ENCODE measurements at places on chromosomes 13 and 19.

DNA sequence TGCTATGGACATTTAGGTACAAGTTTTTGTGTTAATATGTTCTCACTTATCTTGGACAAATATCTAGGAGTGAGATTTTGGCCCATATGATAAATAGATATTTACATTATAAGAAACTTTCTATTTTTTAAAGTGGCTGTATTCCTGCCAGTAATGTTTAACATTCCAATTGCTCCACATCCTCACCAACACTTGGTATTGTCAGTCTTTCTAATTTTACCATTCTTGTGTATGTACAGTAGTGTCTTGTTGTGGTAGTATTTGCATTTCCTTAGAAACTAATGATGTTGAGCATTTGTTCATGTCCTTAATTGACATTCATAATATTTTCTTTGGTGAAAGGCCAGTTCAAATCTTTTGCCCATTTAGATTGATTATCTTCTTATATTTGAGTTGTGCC is 171.4 kb upstream of the TSHZ3 start:
- no peak for DNase-seq

DNA sequence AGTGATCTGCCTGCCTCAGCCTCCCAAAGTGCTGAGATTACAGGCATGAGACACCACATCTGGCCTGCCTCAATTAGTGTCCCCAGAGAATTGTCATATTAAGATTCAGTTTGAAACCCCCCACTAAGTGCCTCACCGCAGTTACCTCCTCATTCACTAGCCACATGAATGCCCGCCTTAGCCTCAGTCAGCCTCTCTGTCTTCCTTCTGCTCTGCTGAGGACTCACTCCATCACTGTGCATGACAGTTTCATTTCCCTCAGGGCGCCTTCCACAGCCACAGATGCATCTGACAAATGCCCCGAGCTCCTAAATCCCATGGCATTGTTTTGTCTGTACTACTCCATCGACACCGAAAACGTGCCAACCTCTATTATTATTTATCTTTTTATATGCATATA is 23.3 kb downstream of the MIPEP start:
- DNase-seq = no peak

GRCh38 chr19:34319230-34319585 is 45.8 kb upstream of the GPI start:
- DNase-seq = no peak

GRCh38 chr13:43545317-43545874 is 241.4 kb downstream of the ENOX1 start:
- no peak for DNase-seq

DNA sequence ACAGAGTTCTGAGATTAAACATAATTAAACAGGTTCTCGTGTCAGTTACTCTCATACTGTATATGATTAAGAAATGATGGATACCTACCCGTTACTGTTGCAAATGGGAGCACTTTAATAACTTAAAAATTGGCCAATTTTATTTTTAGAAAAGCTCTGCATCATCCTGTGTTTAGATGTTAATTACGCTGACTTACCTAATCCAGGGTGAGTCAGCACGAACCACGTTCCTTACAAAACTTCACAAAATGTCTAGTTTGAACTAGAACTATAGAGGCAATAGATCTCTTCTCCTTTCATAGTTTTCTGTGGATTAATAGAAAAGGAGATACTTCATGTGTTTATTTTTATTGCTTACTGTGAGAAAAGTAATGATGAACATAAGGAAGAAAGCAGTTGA is 363.9 kb downstream of the MYO16 start:
- no peak for DNase-seq

GRCh38 chr19:55346725-55347441 is 7.2 kb downstream of the KMT5C start:
- no peak for DNase-seq

- no peak for DNase-seq
Measured at GRCh38 chr19:9531933-9532332, 6.5 kb downstream of the ZNF426 start.

DNA sequence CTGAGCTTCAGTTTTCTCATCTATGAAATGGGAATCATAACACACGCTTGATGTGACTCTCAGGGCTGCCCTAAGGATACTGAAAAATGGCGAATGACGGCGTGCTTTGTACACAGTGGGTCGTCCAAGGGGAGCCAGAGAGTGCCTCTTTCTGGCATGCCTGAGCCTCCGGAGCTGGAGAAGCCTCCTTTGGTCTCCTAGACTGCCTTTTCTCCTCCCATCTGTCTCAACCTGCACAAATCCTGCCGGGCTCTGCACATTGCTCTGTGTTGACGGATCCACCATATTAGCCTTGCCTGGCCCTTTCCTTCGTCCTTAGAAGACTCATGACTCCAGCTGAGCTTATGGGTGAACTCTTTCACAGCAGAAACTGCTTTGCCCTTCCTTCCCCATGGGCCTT is 220.9 kb downstream of the TSHZ3 start:
- no peak for DNase-seq

- no peak for DNase-seq
Measured at GRCh38 chr13:100130930-100131511, 42.1 kb downstream of the PCCA start.

GRCh38 chr19:33241530-33242101 is 16.0 kb upstream of the SLC7A10 start:
- no peak for DNase-seq

DNA sequence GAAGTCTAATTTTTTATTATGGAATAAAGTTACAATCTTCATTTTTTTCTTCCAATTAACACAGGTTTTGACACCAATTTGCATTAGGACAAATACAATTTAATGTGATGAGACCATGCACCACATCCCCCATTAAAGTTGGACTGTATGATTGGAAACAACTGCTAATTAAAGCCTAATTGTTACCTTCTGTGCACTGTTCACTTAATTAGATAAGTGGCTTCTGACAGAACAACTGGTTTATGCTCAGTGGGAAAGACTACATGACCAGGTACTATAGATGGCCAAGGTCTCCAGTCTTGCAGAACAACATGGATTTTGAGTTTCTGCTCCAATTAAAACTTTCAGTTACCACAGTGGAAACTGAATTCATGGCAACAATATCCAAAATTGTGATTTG is 198.1 kb downstream of the FGF14 start:
- no peak for DNase-seq

DNA sequence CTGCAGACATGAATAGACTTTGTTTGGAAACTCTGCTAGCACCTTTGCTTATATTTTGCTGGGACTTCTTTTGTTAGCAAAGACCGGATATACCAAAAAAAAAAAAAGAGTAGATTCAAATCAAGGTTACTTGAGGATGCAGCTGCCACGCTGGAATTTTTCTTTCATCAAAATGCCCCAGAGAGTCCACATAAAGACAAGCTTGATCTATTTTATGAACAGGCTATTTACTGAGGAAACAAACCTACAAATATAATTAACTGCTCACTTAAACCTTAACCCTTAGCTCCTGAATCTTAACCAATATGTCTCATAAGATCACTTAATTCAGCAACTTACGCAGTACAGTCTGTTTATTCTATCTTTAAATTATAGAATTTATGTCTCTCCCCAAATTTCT is 27.1 kb upstream of the DOCK9 start:
- no peak for DNase-seq

DNA sequence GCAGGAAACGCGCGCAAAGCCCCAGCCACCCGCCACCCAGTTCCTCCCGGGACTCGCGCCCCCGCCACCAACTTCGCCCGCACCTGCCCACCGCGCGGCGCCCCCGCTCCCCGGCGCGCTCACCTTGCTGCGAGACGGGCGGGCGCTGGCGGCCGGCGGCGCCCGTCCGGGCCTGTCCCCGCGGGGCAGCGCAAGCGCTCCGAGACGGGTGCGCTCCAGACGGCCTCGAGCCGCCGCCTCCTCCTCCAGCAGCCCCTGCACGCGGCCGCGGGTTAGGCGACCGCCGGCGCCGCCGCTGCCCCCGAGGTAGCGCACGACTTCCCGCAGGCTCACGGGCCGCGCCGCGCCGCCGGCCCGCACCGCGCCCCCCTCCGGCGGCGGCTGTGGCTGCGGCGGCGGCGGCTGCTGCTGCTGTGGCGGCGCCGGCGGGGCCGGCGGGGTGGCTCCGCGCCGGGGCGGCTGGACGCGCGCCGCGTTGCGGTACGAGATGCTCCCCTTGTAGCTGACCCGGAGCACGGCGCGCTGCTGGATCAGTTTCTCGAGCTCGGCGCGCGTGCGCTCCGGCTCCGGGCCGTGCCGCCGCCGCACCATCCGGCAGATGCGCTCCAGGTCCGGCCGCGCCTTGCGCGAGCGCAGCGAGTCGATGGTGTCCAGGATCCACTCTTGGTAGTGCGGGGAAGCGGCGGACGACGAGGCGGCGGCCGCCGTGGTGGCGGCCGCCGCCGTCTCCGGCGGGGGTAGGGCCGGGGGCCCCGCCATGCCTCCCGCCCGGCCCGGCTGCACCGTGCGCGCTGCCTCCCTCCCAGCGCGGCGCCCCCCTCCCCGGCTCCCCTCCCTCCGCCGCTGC is 666 bp downstream of the SAMD1 start:
- DNase-seq = no peak

DNA sequence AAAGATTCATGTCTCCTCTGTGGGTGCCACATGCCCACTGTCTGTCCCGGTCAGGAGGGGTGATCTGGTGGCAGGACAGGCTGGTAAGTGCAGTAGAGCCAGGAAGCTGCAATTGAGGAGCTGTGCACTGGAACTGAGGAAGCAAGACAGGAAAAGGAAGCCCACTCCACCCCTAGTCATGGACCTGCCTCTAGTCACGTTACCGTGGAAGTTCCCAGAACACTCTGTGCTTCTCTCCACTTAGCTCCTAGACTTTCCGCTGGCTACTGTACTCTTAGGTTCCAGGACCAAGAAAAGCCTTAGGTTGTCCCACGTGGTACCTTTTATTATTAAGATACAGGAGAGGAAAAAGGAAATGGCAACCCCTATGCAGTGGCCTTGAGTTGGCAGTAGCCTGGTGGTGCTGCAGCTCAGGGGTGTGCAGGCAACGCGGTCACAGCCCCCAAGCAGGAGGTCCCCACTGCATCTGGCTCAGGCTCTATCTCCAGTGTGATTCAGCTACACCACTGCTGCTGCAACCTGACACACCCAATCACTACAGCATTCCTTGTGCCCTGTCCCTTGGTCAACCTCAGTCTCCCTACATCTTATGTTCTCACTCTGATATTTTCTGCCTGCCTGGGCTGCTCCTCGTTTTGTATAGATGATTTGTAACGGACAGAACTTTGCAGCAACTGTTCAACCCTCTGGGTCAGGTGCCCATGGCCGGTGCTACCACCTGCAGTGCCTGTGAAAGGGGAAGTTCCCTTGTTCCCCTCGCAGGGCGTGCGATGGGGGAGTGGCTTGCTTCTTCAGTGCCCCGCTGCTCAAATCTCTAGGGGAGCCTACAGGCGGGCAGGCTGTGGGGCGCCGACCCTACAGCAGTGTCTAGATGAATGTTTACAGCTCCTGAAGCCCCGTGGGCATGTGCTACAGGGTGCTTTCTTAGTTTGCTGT is 24.4 kb upstream of the GPR12 start:
- no peak for DNase-seq

DNA sequence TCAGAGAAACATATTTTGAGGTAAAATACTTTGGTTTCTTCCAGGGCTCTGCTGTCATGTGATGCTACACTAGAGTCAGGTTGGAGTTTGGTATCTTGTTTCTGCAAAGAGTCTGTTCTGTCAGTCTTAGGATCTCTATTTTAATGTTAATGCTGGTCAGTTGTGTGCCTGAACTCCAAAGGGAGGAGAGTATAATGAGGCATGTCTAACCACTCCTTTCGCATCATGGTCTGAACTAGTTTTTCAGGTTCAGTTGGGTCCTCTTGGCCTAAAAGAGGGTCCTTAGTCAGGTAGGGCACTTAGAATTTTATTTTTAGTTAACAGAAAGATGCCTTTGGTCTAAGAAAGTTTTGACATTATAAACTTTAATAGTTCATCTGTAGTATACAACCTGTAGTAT is 78.2 kb downstream of the FNDC3A start:
- no peak for DNase-seq

GRCh38 chr13:112671359-112671758 is 18.5 kb upstream of the ATP11A start:
- no peak for DNase-seq

- no peak for DNase-seq
Measured at GRCh38 chr19:17557466-17557865, 2.0 kb downstream of the COLGALT1 start.

DNA sequence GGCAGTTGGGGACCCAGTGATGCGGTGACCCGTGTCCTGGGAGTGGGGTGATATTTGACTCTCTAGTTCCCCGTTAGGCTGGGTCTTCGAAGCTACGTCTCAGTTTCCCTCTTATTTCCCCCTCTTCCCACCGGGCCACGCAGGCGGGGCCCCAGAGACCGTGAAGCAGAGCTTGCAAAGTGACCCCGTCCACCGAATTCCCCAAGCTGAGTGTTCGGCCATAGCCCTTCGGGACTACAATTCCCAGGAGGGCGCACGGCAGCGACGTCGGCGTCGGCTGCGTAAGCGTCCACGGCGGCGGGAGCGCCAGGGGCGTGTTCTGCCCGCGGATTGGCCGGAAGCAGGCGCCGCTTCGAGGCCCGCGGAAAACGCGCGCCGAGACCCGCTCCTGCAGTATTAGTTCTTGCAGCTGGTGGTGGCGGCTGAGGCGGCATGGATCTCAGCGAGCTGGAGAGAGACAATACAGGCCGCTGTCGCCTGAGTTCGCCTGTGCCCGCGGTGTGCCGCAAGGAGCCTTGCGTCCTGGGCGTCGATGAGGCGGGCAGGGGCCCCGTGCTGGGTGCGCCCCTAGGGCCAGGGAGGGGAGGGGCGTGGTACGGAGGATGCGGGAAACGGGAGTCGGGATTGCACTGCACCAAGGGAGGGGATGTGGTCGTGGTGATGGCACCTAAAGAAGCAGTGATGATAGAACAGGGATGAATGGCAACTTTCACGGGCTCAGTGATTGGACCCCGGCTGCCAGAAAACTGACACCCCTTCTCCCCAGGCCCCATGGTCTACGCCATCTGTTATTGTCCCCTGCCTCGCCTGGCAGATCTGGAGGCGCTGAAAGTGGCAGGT is at the start of gene RNASEH2A:
TSS of gene RNASEH2A (plus strand) at position 343 of the 840 bp plus-strand sequence. CDS start at position 433, 90 bp downstream.
- DNase-seq = peak; percentile 72

DNA sequence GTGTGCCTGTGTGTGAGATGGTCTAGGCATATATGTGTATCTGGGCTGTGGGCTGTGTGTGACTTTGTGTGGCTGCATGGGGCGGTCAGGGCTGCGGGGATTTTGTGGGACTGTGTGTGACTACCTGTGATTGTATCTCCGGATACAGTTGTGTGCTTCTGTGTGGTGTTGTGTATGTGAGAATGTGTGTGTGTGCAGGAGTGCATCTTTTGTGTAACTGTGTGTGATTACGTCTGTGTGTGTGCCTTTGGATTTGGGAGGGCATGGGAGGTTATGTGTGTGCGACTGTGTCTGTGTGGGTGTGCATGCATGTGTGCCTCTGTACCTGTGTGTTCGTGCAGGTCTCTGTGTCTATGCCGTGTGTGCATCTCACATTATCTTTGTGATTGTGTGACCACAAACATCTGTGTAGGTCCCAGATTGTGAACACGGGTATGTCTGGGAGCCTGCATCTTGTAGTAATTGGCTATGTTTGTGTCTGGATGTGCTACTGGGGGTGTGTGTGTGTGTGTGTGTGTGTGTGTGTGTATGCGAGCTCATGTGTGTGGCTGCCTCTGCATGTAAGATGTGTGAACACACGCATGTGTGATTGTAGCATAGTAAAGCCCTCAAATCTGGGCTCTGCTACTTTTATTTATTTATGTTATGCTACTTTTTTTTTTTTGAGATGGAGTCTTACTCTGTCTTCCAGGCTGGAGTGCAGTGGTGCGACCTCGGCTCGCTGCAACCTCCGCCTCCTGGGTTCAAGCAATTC is 7.6 kb downstream of the EHD2 start:
- no peak for DNase-seq

Measured in activated CD4-positive, CD25-positive, alpha-beta regulatory T cell treated with anti-CD3 and anti-CD28 coated beads, Interleukin-2, amount 50 U/mL, for 16 hours (primary cell).